ENCODE measurements at places on chromosomes 7 and 10.

DNA sequence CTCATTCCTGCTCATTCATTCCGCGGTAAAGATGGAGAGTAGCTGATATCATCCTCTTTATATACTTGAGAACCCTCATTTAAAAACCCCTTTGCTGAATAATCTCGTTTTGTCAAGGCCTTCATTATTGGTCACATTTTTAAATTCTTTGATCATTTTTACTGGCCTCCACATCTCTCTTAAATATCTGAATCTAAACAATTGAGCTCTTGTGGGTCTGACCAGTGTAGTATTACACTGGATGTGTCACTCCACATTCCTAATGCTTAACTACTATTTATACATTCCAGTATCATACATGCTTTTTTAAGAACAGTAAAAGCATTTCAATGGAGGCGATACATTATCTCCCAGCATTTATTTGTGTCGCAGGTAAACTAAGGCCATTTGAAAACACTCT lies 12.6 kb upstream of the PRPS1L1 start:
- DNase-seq = no peak

- DNase-seq = no peak
These were observed 381.8 kb upstream of the NFE2L3 start for GRCh38 chr7:25770235-25770634.

GRCh38 chr7:17554341-17555015 lies 256.0 kb downstream of the AHR start:
- no peak for DNase-seq

DNA sequence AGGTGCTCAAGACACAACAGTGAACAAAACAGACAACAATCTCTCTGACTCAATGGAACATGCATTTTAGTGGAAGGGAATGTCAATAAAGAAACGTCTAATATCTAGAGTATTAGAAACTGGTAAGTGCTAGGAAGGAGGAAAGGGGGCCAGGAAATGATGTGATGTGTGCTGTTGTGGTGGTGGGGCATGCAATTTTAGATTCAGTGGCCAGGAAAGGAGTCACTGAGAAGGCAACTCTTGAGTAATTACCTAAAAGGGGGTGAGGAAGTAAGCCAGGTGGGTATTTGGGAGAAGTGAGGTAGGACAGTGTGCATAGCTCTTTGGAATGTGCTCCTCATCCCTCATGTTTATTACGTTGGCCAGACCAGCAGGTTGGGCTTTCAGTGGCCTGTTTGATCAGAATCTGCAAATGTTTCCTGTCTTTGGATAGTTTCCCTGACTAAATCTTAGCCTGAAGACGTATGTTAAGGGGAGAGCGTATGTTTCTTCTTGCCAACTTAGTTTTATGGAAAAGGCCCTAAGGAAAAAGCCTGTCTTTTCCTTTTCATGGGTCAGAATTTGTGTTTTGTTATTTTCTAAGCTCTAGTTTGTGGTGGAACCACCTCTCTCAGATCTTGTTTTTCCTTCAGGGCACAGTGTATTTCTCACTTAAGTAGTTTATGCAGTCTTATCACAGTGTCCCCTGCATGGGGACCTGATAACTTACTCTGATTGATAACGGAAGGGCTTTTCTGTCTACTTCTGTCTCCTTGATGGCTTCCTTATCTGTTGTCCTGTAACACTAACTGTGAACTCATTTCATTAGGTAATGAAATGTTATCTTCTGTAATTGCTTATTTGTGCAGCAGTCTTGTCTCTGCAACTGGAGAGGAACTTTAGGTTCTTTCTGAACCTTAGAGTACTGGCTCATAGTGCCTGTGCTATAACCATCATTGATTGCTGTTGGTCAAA lies 203.7 kb downstream of the AUTS2 start:
- no peak for DNase-seq

- no peak for DNase-seq
These were observed 56.7 kb downstream of the BTAF1 start for GRCh38 chr10:91980319-91980718.

DNA sequence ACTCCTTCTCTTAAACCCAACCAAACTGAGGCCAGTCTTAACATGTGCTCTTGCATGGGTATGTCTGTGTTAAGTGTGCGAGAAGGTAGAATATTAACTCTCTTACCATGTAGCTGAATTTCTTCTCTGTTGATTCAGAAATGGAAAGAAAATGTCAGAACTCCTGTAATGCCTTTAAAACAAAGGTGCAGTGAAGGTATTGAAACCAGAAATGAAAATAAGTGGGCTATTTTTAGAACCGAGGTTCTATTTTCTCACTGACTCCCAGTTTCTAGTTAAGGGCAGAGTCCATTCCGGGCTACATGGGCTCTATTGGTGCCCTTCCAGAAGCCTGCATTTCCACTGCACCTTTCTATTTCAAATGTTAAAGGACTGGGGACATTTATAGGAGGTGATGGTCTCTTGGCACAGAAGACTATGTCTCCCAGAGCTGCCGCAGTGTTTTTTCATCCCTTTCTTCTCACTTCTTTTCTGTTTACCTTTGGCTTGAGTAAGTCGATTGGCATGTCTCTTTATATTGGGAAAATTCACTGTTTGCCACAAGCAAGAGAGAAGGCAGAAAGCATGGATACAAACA lies 174.9 kb downstream of the LRMDA start:
- DNase-seq = no peak

- no peak for DNase-seq
These were observed 114.5 kb upstream of the CAV2 start for GRCh38 chr7:116384936-116385635.

- DNase-seq = no peak
These were observed 126.5 kb downstream of the HIPK2 start for GRCh38 chr7:139651308-139651707.

- DNase-seq = no peak
These were observed 46.5 kb upstream of the KIAA1217 start for GRCh38 chr10:24162206-24162985.

All from stimulated activated CD4-positive, alpha-beta T cell treated with anti-CD3 and anti-CD28 coated beads, Interleukin-4, amount 100 ng/mL, for 24 hours (primary cell).